Mesenchymal stem cell (in vitro differentiated cells and primary cell): ENCODE measurements at places on chromosomes 2 and 18.

DNA sequence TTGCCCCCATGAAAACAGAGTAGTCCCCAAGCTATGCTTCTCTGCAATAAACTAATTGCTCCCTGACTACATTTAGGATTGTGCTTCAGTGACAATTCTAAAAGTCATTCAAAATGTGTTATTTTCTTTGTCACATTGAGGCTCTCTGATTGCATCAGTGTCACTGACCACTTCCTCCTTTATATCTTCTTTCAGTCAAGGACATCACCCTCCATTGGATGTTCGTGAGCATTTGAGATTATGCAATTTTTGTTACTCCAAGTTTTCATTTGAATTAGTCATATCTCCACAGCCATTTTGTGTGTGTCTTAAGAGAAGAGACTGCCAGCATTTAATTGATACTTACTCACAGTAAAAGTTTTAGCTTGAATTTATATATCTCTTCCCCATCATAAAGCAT, 780.8 kb upstream of the GCFC2 start:
- DNase-seq: peak; percentile 37

DNA sequence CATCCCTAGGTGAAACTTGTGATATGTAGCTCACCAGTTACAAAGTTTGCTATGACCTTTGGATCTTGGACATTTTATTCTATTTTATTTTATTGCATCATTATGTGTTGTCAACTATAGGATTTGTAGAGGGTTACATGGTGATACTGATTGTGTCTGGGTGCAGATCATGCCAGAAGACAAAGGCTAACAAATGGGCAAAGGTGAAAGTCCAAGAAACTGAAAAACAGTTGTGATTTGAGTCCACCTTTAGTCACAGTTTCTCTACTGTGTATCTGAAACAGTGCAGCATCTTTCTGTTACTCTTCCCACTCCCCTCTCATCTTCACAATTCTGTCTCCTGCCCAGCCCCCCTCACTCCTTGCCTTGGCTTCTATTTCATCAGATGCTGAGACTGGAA, 111.9 kb upstream of the LYPD6 start:
- DNase-seq: no peak

DNA sequence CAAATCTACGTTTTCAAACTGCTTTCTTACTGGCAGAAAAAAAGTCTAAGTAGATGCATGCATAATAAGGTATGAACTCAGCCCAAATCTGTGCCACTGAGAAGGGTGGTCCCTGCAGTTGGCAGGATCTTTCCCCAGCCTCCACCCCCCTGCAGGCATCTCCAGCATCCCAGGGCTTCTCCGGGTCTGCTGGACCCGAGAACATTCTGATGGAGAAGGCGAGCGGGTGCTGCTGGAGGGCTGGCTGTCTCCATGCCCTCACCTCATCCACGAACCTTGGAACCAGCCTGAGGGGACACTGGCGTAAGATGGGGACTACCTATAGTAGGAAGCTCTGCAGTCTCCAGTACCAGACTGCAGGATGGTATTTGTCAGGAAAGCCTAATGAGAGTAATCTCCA, 198.9 kb downstream of the HDAC4 start:
- no peak for DNase-seq

GRCh38 chr18:495017-495416, 5.5 kb downstream of the COLEC12 start:
- DNase-seq: no peak

DNA sequence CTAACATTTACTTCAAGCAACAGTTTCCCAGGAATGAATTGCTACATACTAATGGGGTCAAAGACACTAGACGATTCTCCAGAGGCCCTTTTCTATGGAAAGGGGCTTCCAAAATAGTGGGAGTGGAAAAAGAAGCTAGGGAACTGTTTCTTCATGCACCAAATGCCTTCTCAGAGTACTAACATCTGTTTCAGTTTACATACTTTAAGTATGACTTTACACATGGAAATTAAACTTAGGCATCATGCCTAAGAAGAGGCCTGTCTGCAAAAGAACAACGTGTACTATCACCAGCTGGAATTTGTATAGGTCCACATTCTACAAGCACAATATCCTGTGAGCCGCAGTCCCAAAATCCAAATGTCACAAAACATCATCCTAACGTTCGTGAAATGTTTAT, 29.4 kb upstream of the WDR75 start:
- DNase-seq: peak; percentile 97

DNA sequence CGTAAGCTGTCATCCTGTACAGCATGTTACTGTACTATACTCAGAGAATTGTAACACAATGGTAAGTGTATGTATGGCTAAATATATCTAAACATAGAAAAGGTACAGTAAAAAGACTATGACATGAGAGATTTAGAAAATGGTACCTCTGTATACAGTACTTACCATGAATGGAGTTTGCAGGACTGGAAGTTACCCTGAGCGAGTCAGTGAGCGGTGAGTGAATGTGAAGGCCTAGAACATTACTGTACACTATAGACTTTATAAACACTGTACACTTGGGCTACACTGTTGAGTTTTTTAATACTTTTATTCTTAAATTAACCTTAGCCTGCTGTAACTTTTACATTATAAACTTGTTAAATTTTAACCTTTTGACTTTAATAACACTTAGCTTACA, 1.5 kb downstream of the DDX18 start:
- peak; percentile 29 for DNase-seq

- peak; percentile 60 for DNase-seq
These were observed 30.2 kb upstream of the TYMS start for GRCh38 chr18:627231-627630.

GRCh38 chr2:101146535-101146934, 4.6 kb downstream of the TBC1D8 start:
- DNase-seq: no peak

GRCh38 chr2:39686456-39686855, 20.7 kb downstream of the TMEM178A start:
- DNase-seq: no peak

- DNase-seq: peak; percentile 70
These were observed 127.8 kb downstream of the STK39 start for GRCh38 chr2:168119515-168120141.

DNA sequence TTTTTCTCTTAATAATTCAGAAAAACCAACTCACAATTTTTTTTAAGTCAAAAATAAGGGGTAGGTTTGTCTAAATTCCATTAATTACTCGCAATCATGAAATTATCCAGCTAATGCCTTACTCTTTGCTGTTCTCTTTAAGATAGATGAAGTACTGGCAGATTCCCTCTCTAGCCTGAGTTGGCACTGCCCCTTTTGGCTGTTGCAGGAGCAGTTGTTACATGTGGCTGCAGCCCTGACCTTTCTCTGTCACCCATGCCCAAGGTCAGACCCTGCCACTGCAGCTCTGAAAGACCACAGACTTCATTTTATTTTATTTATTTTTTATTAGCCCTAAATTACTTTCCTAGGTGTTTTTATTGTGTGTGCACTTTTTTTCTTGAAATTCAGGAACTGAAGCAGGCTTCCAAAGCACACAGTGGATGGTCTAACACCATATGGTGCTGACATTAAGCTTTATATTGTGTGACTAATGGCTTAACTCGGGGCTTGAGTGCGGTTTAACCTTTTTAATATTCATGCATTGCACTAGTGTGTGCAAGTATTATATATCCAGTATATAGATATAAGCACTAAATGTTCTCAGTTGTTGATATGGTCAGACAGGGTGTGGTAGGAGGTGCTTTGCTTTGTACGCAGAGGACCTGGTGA, 313.0 kb downstream of the CDH2 start:
- DNase-seq: no peak

- DNase-seq: no peak
These were observed 134.6 kb upstream of the KLHL29 start for GRCh38 chr2:23250371-23250770.

GRCh38 chr2:61675204-61675603, 137.0 kb upstream of the XPO1 start:
- DNase-seq: no peak

- DNase-seq: peak; percentile 75
These were observed 37.6 kb downstream of the C18orf63 start for GRCh38 chr18:74353169-74353775.

GRCh38 chr2:133012847-133013734, 343.1 kb upstream of the LYPD1 start:
- DNase-seq: no peak

- DNase-seq: no peak
These were observed 1135.6 kb upstream of the FAM98A start for GRCh38 chr2:34734662-34735061.

DNA sequence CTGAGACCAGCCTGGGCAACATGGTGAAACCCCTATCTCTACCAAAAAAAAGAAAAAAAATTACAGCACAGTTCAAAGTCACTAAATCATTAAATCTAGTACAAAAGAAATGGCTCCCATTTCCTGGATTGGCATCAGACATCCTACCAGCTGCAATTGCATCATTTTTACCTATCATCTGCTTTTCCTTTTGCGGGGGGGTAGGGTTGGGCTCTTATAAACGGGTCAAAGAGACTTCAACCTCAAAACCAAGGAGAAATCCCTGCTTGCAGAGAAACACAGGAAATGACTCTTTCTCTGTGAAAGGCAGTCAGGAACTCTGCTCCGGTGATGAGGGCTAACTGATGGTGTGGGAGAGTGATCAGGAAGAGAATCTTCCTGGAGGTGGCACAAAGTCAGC, 45.3 kb upstream of the RFX8 start:
- peak; percentile 40 for DNase-seq

DNA sequence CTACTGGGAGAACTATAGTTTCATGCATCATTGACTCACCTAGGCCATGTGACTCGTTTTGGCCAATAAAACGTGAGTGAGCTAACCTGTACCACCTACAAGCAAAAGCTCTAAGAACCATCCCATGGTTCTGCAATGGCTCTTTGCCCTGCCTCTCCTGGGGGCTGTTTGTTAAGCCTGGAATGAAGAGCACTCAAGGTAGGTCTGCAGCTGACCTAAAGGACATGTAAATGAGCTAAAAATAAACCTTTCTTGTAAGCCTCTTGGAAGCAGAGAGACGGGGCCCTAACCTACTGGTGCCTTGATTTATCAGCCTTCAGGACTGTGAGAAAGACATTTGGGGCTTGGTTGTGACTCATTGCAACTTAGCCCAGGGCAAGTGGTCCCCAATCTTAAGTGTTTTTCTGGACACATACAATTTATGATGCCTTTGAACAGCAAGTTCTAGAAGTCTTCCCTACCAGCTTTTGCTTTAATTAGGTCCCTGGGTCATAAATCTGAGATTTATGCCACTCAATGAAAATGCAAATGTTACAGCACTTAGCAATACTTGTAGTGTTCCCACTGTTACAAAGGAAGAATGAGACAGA, 107.4 kb downstream of the OSBPL6 start:
- DNase-seq: peak; percentile 21

GRCh38 chr2:222797871-222798270, 63.0 kb upstream of the ACSL3 start:
- no peak for DNase-seq

DNA sequence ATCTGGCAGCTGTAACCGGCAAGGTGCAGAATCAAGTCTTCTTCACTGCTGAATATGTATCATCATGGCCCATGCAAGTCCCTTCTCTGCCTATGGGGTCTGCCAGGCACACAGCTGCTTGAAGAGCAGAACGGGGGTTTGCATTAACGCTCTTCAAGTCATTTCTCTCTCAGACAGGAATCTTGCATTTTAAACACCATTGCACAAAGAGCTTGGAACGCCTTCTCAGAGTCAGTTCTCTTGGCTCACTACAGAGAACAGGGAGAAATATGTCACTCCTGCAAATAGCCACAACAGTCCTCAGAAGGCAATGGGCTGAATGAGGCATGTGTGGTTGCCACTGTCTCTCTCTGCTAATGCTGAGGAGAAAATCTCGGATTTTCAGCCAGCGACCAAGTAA, 2173.5 kb upstream of the PIK3C3 start:
- DNase-seq: no peak

- DNase-seq: no peak
These were observed 18.4 kb downstream of the KCNG2 start for GRCh38 chr18:79816092-79816491.

GRCh38 chr18:61738042-61738441, 154.8 kb downstream of the RNF152 start:
- DNase-seq: peak; percentile 49

DNA sequence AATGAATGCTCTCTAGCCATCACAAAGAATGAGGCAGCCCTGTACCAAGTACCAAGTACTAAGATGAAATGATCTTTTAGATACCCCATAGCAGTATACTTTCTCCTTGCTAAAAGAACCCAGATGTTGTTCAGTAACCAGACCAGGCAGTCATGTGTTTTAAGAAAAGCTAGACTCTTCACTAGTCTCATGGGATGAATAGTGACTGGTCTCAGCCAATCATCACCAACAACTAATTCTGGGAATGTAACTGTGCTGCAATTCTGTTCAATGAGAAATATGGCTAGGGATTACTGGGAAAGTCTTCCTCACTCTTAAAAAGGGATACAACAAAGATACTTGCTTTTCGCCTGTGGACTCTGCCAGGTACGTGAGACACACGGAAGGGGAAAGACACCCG, 29.5 kb downstream of the MBOAT2 start:
- DNase-seq: no peak

DNA sequence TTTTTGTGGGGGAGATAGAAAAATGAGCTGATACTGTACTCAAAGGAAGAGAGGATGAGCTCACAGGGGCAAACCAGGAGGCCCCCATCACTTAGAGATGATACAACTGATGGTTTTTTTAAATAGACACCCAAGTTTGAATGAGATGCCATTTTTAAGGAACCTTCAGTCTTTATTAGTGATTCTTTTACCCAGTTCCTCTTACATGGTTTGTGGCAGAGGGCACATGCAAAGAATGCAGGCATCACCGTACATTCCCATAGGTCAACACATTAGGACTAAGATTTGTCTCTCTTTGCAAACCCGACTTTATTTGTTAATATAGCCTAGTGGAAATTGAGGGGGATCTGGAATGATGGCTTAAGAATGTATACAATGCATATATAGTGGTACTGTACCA, 250.9 kb downstream of the ASXL3 start:
- no peak for DNase-seq

- no peak for DNase-seq
These were observed 67.2 kb downstream of the REV1 start for GRCh38 chr2:99422599-99422998.

GRCh38 chr2:121903037-121903689, 147.7 kb downstream of the TSN start:
- DNase-seq: no peak

DNA sequence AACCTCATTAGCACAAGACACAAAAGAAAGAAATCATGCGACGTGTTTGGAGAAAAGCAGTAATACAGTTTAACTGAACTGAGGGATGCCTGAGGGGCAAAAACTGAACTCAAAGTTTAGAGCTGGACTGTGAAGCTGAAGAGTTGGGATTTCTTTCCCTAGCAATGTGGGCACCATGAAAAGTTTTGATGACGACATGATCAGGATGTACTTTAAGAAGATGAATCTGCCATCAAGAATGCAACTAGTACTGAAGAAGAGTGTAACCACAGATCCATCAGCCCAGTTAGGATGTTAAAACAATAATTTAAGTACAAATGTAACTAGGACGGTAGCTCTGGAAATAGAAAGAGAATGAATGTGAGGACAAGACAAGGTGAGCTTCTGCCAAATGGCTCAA, 196.2 kb downstream of the VWC2L start:
- peak; percentile 33 for DNase-seq
